ENCODE measurements at places on chromosomes 16 and 17.

GRCh38 chr16:4115209-4115948, 863 bp downstream of the ADCY9 start:
- DNase-seq = peak; percentile 16

GRCh38 chr17:12127667-12128066, 107.0 kb downstream of the MAP2K4 start:
- no peak for DNase-seq

DNA sequence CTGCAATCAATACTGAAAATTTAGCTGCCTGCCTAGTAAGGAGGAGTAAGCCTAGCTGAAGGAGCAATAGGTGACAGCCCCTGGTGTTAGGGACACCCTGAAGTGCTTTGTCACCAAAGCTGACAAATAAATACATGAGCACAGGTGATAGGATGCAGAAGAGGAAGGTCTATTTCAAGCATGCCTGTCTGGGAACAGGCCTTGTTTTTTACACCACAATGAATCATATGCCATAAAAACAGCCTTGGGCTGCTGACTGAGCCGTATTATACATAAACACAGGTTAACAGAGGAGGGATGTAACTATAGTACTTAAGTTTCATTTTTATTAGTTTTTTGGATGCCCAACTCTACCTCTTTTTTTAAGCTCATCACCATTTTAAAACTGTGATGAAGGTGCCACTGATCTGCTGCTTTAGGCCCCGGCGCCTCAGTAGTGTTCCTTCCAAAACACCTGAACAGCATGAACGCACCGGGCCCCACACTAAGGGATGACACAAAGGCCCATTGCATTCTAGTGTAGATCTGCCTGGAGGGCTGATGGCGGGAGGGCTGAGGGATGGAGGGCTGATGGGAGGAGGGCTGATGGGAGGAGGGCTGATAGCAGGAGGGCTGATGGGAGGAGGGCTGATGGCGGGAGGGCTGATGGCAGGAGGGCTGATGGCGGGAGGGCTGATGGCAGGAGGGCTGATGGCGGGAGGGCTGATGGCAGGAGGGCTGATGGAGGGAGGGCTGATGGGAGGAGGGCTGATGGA, 150.3 kb downstream of the AATF start:
- DNase-seq = no peak

DNA sequence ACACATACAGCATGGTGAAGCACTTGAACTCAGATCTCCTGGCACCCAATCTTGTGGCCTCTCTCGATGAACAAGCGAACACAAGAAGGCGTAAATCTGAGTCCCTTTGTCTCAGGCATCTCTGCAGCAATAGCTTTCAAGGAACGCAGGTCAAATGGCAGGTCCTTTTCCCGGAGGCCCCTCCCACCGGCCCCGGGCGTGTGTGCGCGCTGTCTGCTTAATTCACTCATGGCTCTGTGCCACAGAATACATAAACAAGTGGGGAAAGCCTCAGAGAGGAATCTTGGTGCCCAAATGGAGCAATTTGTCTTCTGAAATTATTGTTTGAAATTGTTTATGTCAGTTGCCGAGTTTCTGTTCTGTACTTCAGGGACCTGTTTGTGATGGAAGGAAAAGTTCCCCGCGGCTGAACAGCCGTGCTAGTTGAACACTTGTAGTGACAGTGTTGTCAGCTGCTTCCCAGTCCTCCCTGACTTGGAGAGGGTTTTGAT, 14.8 kb downstream of the MYOCD start:
- no peak for DNase-seq

- DNase-seq = no peak
Measured at GRCh38 chr17:4739122-4740024, at the start of the genes CXCL16 and ZMYND15. CXCL16 (minus strand) TSS chr17:4739928; CDS start chr17:4739339, 589 bp downstream. ZMYND15 (plus strand) TSS chr17:4739833; CDS start chr17:4740549, 716 bp downstream.

GRCh38 chr16:68073902-68074760, 11.0 kb upstream of the NFATC3 start:
- DNase-seq = no peak

GRCh38 chr17:40793832-40794231, 5.9 kb downstream of the KRT28 start:
- no peak for DNase-seq

GRCh38 chr17:82034371-82035011, 3.0 kb downstream of the DCXR start:
- DNase-seq = no peak

GRCh38 chr16:89200124-89200849, at the start of gene SLC22A31:
SLC22A31 (minus strand) TSS chr16:89200537; CDS start chr16:89200501, 36 bp downstream.
- no peak for DNase-seq

- DNase-seq = no peak
Measured at GRCh38 chr17:80605326-80606066, 60.9 kb downstream of the RPTOR start.

DNA sequence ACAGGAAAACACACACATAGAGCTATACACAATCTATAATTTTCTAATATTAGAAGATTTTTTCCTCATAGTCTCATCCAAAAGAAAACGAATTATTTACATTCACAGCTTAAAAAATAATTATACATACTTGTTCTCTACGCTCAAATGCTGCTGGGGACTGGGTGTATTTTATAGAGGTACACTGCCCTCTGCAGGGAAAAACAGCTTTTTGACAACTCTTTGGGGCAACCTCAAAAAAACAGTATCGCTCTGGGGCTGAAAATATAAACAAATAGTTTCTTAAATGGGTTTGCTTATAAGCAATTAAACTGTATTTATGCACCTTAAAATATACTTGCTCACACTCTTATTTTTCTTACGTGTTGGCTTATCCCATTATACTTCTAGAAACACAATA, 261.8 kb upstream of the PSMD7 start:
- peak; percentile 17 for DNase-seq

GRCh38 chr16:64919929-64920607, 201.8 kb downstream of the CDH11 start:
- no peak for DNase-seq

DNA sequence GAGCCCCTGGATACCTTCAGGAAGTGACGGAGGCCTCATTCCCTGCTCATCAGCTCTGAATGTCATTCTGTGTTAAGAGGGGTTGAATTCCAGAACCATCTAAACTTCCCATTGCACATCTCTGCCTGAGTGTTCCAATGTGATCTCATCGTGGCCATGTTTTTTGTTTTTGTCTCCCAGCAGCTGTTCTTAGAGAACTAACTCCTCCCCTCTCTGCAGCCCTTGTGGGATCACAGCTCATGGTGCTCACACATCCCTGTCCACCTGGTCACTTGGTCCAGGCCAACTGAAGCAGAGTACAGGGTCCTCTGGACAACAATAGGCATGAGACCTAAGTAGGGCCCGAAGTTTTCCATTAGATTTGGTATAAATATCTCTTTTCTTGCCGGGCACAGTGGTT, 6.0 kb upstream of the SYT17 start:
- no peak for DNase-seq

GRCh38 chr16:53378138-53378537, 56.1 kb upstream of the RBL2 start:
- no peak for DNase-seq

DNA sequence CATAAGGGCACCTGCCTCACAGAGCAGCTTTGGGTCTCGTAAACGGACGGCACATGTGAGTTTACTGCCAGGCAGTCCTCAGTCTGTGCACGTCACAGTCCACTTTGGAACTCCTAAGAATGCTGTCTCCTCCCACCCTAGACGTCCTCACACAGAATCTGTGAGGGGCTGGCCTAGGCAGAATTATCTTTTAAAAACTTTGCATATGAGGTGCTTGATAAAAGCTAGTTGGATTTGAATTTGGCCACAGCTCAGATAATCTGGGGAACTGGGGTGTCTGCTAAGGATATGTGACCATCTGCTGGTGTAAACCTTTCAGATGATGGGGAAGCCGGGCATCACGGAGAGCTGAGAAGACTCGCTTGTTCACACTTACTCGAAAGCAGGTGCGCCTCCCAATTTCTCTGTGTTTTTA, 64.4 kb downstream of the METRNL start:
- peak; percentile 62 for DNase-seq

GRCh38 chr16:86303787-86304678, 206.3 kb upstream of the FOXF1 start:
- DNase-seq = no peak

DNA sequence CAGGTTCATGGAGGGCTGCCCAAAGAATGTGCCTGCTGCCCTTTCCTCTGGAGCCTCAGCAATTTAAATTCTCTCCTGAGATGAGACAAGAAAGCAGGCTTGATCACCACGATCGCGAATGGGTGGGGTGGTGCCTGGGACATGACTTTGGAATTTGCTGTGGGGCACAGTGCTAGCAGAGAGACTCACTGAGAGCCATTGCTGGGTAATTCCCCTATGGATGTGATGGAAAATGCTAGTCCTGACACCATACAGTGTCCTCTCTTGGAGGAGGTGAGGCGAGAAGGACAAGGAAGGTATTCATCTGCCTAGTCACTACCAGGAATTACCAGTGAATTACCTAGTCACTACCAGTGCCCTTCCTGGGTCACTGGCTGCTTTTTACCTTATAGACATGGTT, 15.5 kb downstream of the FAM20A start:
- no peak for DNase-seq

GRCh38 chr16:19123535-19124178, 9.9 kb downstream of the ITPRIPL2 start:
- no peak for DNase-seq

All from hematopoietic multipotent progenitor cell treated with erythropoietin and hydrocortisone succinate and interleukin-3 and kit ligand, for 8 days (in vitro differentiated cells).